ENCODE measurements at places on chromosomes 5 and 9. TPM values are rescaled to one million over a fixed set of nuclear protein-coding genes. Genes with fewer than 3 reads are reported as not detected.

Gene SLF1
- 8.0 TPM for total RNA-seq

Gene FEM1C
- total RNA-seq = 14.5 TPM

Gene SPATA31D4
- not detected for total RNA-seq

Gene ALDH1B1
- 24.8 TPM for total RNA-seq

Gene PCDHA9
- total RNA-seq = 0.50 TPM

Gene CA9
- total RNA-seq = 0.37 TPM

DNA sequence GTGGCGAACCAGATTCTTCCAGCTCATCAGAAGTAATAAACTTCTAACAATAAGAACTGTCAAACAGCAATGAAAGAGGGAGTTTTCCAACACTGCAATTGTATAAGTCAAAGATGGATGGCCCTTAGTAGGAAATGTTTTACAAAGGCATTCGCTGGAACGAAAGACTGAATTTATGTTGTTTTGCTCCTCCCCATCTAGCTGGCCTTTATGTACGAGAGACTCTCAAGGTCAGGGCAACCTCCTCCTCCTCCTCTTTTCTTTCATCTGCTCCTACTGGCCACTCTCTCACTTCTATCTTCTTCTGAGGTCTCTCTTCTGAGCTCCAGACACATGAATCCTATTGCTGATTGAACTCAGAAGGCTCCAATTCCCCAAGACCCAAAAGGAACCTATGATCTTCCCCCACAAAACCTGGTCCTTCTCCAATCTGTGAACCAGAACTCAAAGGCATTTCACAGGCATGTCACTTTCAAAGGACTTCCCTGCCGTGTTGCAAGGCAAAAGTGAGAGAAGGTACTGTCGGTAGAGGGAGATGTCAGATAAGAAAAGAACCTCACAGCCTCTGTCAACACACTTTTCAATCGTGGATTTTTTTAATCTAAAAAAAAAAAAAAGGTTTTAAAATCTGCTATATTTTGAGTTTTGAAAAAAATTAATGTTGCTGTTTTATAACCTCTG, 28.5 kb upstream of the PUM3 start:
- no peaks in the 10 kb centered on the region for H3K36me3 ChIP-seq
- no peaks in the 10 kb centered on the region for H3K27me3 ChIP-seq
- peaks cover 2% of the 10 kb centered on the region for H3K4me1 ChIP-seq
- no peak overlapping the region for H3K27ac ChIP-seq
- no peak overlapping the region for H3K4me3 ChIP-seq
- no peak for DNase-seq

GRCh38 chr9:120442308-120442995, 137.5 kb downstream of the CDK5RAP2 start:
- H3K4me1 ChIP-seq = peaks cover 23% of the 10 kb centered on the region
- H3K4me3 ChIP-seq = no peak overlapping the region
- no peaks in the 10 kb centered on the region for H3K27me3 ChIP-seq
- DNase-seq = no peak

- H3K4me1 ChIP-seq = peaks cover 3% of the 10 kb centered on the region
- H3K4me3 ChIP-seq = no peak overlapping the region
- no peaks in the 10 kb centered on the region for H3K36me3 ChIP-seq
These were observed 509.9 kb downstream of the ZNF608 start for GRCh38 chr5:124236361-124237205.

GRCh38 chr5:116652196-116652729, 77.6 kb upstream of the SEMA6A start:
- H3K4me3 ChIP-seq = no peak overlapping the region
- H3K27ac ChIP-seq = no peak overlapping the region
- H3K36me3 ChIP-seq = no peaks in the 10 kb centered on the region
- no peaks in the 10 kb centered on the region for H3K27me3 ChIP-seq
- no peaks in the 10 kb centered on the region for H3K4me1 ChIP-seq

DNA sequence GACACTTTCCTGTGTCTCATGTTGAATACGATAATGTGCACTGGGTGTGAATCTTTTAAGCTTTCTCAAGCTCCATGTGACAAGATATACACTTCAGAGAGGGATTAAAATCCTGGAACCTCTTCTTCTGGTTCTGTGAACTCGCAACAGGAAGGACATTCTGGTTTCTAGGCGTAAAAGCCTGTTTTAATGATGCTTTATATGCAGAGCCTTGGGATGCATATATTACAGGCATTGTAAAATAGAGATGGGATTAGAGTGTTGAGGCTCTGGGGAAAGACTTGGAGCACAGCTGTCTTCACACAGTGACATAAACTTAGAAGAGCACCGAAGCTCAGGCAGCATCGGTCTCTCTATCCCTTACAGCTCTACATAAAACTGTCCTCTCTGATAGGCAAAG, 107.7 kb upstream of the SV2C start:
- no peak overlapping the region for H3K27ac ChIP-seq
- no peaks in the 10 kb centered on the region for H3K4me1 ChIP-seq
- no peaks in the 10 kb centered on the region for H3K27me3 ChIP-seq
- H3K36me3 ChIP-seq = no peaks in the 10 kb centered on the region
- DNase-seq = no peak

- no peaks in the 10 kb centered on the region for H3K36me3 ChIP-seq
- no peak overlapping the region for H3K27ac ChIP-seq
- H3K27me3 ChIP-seq = no peaks in the 10 kb centered on the region
- H3K4me3 ChIP-seq = no peak overlapping the region
- peaks cover 5% of the 10 kb centered on the region for H3K4me1 ChIP-seq
These were observed 122.3 kb upstream of the RAI14 start for GRCh38 chr5:34533582-34534522.

DNA sequence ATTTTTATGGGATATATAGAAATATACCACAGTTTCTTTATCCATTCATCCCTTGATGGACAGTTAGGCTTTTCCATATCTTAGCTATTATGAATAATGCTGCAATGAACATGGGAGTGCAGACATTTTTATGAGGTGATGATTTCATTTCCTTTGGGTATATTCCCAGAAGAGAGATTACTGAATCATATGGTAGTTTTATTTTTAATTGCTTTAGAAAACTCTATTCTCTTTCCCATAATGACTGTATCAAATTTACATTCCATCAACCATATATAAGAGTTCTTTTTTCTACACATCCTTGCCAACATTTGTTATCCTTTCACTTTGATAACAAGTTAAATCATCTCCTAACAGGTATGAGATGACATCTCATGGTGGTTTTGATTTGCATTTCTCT, 821.6 kb downstream of the TLE1 start:
- H3K36me3 ChIP-seq = no peaks in the 10 kb centered on the region
- DNase-seq = no peak
- no peak overlapping the region for H3K27ac ChIP-seq
- no peaks in the 10 kb centered on the region for H3K4me1 ChIP-seq

GRCh38 chr5:107289030-107289714, 381.6 kb downstream of the EFNA5 start:
- no peaks in the 10 kb centered on the region for H3K36me3 ChIP-seq
- no peak overlapping the region for H3K27ac ChIP-seq
- H3K4me3 ChIP-seq = no peak overlapping the region
- H3K4me1 ChIP-seq = no peaks in the 10 kb centered on the region
- H3K27me3 ChIP-seq = no peaks in the 10 kb centered on the region

DNA sequence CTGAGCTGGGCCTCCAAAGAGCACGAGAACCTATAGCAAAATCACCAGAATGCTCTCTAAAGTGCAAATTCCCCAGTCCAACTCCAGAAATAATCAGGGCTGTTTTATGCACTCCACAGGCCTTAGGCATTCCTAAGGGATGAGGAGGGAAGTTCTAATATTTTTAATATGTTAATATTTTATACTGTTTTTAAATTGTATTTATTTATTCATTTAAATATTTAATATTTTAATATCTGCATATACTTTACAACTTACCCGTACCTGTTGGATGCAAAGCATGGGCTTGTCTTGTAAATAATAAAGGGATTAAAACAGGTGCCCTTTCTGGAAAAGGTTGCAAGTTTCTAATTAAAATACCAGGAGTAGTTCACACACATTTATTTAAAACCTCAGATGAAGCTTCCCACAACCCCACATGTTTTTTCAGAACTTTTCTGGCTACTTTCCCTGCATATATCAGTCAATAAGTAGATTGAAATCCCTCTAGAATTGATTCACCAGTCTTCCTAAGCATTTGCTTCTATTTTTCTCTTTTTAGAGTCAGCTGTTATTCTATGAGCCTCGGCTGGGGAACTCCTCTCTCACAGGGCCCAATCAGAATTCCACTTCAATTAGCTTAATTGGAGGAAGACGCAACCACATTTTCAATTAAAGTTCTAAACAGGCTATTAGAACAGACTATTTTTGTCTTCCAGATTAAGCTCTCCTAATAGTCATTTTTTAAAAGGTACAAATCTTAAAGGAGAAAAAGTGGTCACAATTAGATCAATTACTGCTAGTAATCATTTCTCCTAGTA, 140.8 kb downstream of the CDH6 start:
- no peak overlapping the region for H3K4me3 ChIP-seq
- no peaks in the 10 kb centered on the region for H3K36me3 ChIP-seq
- DNase-seq = no peak
- no peaks in the 10 kb centered on the region for H3K4me1 ChIP-seq
- H3K27me3 ChIP-seq = no peaks in the 10 kb centered on the region

DNA sequence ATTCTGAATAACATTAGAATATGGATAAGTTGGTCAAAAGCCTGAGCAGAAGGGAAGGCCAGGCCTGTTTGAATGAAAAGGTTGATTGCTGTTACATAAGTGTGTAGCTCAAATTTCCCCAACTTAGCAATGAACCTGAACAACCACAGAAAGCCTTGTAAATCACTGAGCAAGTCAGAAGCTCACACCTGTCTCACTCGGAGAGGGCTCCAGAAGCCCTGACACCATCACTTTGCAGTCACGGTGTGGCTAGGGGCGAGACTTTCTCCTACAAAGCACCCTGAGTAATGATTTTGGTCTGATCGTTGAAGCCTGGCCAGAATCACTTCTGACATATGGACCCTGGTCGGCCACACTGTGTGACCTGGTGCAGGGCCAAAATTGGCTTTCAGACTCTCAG, 62.0 kb downstream of the MTX3 start:
- no peak overlapping the region for H3K4me3 ChIP-seq
- H3K4me1 ChIP-seq = no peaks in the 10 kb centered on the region
- no peak overlapping the region for H3K27ac ChIP-seq
- no peak for DNase-seq
- no peaks in the 10 kb centered on the region for H3K36me3 ChIP-seq

GRCh38 chr9:71814815-71815214, 46.5 kb upstream of the CEMIP2 start:
- no peak overlapping the region for H3K27ac ChIP-seq
- DNase-seq = no peak
- H3K4me1 ChIP-seq = peaks cover 11% of the 10 kb centered on the region
- H3K4me3 ChIP-seq = no peak overlapping the region

GRCh38 chr9:79026316-79026715, 545.4 kb upstream of the TLE4 start:
- H3K27me3 ChIP-seq = no peaks in the 10 kb centered on the region
- H3K4me1 ChIP-seq = no peaks in the 10 kb centered on the region
- DNase-seq = no peak

DNA sequence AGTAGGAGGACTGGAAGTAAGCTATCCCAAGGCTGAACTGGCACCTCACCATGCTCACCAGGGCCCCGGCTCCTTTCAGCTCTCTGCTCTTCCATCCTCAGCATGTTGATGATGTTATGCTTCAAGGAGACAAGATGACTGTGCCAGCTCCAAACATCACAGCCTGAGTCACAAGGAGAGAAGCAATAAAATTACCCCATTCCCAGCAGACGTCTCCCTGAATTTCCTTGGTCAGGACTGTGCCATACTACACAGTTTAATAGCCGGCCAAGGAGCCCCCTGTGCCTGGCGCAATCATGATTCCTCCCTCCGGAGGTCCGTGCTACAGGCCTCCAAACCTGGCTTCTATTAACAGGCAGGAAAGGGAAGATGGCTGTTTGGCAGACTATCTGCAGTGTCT, 51.2 kb upstream of the ROR2 start:
- no peaks in the 10 kb centered on the region for H3K27me3 ChIP-seq
- H3K27ac ChIP-seq = no peak overlapping the region
- H3K36me3 ChIP-seq = no peaks in the 10 kb centered on the region
- H3K4me3 ChIP-seq = no peak overlapping the region

DNA sequence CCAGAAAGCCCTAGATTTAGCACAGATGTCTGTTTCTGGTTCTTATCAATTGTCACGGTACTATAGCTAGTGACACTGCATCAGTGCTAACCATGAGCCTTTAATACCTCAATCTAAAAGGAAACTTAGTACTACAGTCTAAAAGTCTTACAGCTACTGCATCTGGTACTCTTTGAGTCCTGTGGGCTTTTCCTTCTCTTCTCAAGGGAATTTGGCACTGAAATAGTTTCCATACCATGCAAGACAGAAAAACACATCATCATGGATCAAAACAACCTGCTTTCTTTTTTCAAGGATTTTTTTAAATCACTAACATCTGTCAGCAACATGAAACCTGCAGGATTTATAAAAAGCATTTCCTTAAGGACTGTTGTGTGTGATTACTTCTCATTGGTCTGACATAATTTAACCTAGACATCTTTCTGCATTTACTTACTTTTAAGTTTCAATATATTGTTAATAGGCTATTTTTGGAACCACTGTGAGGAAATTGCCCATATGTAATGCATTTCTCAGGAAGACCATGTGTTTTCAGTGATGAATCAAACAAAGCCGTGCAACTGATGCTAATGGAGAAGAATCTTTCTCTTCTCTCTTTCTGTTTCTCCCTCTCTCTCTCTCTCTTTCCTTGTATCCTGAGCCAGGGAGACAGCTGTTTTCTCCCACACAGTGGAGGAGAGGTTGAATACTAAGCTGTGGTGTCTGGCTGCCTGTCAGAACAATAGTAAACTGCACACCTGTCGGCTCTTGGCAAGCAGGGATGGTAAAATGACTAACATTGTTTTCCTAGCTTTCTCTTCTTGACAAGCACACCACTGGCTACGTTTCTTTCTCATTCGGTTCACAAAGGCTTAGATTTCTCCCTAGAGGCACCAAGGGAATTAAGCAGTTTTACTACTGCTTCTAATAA, 273.4 kb downstream of the CSNK1G3 start:
- no peaks in the 10 kb centered on the region for H3K36me3 ChIP-seq
- peaks cover 3% of the 10 kb centered on the region for H3K4me1 ChIP-seq
- no peak overlapping the region for H3K4me3 ChIP-seq
- H3K27me3 ChIP-seq = no peaks in the 10 kb centered on the region
- no peak for DNase-seq

GRCh38 chr9:8521112-8521511, 721.5 kb upstream of the DMAC1 start:
- no peak overlapping the region for H3K4me3 ChIP-seq
- no peaks in the 10 kb centered on the region for H3K4me1 ChIP-seq
- no peaks in the 10 kb centered on the region for H3K36me3 ChIP-seq
- DNase-seq = no peak
- no peak overlapping the region for H3K27ac ChIP-seq
- H3K27me3 ChIP-seq = no peaks in the 10 kb centered on the region

- H3K27ac ChIP-seq = no peak overlapping the region
- no peaks in the 10 kb centered on the region for H3K36me3 ChIP-seq
- no peak overlapping the region for H3K4me3 ChIP-seq
- DNase-seq = no peak
These were observed 129.7 kb upstream of the DHFR start for GRCh38 chr5:80784451-80784850.

DNA sequence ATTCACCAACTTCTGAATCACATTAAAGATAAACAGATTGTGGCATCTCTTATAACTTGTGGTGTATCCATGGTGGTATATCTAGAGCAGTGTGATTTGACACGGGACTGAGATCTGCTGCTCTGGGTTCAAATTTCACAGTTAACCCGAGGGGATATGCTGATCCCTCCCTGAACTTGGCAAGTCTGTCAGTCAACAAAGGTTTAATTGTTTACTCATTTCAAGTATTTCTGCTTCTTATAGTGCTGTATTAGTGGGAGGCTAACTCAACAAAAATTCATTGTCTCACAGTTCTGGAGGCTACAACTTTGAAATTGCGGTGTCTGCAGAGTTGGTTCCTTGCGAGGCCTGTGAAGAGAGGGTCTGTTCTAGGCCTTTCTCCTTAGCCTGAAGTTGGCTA, 1175.2 kb downstream of the PTPRD start:
- H3K4me1 ChIP-seq = no peaks in the 10 kb centered on the region
- no peak for DNase-seq
- H3K4me3 ChIP-seq = no peak overlapping the region
- H3K27ac ChIP-seq = no peak overlapping the region

All from ovary (tissue), 10 donors.